Foreskin fibroblast (primary cell): ENCODE measurements at places on chromosomes 2 and 18.

GRCh38 chr2:101520246-101520645 lies 45.3 kb upstream of the RFX8 start:
- peak; percentile 63 for DNase-seq

DNA sequence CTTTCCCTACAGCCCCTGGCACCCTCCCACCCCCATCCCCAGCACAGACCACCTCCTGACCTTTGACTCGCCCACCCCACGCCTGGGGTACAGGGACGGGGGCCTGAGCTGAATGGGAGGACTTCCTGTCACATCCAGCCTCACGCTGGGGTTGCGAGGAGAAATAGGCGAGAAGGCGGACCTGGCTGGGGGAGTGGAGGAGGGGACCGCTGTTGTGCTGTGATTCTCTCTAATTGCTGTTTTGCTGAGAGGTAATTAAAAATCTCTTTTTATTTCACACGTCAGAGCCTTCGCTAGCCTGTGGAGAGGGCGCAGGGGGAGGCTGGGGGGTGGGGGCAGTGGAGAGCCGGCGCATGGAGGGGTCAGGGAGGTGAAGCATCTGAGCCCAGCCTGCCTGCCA lies 9.7 kb upstream of the ECEL1 start:
- DNase-seq, result no peak

DNA sequence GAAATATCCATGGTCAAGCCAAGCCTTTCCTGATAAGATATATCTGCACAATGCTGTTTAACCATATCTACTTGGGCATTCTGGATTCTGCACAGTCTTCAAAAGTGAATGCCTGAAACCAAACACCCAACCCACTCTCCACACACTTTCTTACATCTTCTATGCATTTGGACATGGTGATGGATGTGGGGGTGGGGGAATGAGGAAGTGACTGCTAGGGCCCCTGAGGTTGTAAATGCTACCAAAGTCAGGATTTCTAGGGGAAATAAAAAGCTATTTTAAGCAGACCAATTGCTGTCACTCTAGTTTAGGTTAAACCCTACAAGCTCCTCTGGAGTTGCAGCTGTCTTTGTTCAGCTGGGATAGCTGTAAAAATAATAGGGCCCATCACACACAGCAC lies 26.7 kb upstream of the TGFA start:
- no peak for DNase-seq

GRCh38 chr2:102422910-102423309 lies at the start of gene IL18RAP:
Gene IL18RAP, plus strand, starts transcription at chr2:102423160. Its CDS starts 118 bp downstream, at chr2:102423278.
- no peak for DNase-seq

- no peak for DNase-seq
Measured at GRCh38 chr2:22691666-22692065, 693.3 kb upstream of the KLHL29 start.

- DNase-seq, result no peak
Measured at GRCh38 chr18:56060967-56061541, 473.1 kb upstream of the TCF4 start.

DNA sequence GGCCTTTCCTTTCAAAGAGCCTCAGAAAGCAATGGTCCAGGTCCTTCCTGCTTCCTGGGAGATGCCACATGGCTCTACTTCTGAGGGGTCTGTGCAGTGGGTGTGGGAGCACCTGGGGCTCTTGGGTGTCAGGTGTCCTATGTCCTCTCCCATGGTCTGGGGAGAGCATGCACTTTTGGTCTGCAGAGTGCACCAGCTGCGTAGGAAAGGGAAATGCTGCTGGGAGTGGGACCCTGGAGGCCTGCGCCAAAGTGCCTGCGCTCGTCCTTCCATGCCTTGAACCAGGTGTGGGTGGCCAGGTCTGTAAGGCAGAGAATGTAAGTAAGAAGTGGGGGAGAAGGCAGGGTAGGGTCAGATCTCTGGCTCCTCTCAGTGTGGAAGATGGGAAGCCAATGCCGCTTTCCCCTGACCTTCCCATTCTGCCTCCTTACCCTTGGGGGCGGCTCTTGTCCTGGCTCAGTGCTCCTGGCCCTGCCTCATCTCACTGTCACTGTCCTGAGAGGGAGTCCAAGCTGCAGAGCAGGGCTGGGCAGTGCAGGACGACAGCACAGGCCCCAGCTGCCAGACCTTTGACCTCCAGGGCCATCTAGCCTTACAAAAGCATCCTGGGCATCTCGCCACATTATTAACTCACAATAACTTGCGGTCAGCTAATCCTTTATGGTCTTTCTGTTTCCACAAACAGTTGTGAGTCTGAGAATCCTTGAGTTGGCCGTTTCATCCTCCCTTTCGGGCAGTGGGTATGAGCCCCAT lies 6.6 kb upstream of the PROM2 start:
- DNase-seq, result peak; percentile 44

GRCh38 chr2:237731663-237732062 lies 66.9 kb upstream of the RBM44 start:
- peak; percentile 75 for DNase-seq

- DNase-seq, result no peak
Measured at GRCh38 chr2:192128655-192129054, 66.1 kb downstream of the TMEFF2 start.
